ENCODE measurements at places on chromosomes 7 and 10. TPM values are rescaled to one million over a fixed set of nuclear protein-coding genes. Genes with fewer than 3 reads are reported as not detected.

MCM10 gene
- 31.3 TPM for total RNA-seq

DNA sequence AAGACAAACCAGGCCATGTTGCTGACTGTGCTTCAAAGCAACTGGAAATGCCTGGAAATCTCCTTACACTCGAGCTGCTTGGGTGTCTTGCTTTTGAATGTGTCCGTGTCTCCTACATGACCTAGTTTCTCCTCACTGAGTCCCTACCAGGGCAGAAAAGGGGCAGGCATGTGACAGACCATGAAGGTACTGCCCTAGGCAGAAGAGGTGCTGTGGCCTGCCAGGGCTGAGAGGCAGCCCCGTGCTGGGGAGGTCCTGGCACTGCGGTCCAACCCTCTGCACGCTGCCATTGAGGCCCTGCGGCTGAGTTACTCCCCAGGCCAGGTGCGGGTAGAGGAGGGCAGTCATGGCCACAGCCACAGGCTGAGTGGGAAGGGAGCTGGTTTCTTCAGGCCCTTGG is 159.3 kb downstream of the LYZL1 start:
- DNase-seq: no peak

DNA sequence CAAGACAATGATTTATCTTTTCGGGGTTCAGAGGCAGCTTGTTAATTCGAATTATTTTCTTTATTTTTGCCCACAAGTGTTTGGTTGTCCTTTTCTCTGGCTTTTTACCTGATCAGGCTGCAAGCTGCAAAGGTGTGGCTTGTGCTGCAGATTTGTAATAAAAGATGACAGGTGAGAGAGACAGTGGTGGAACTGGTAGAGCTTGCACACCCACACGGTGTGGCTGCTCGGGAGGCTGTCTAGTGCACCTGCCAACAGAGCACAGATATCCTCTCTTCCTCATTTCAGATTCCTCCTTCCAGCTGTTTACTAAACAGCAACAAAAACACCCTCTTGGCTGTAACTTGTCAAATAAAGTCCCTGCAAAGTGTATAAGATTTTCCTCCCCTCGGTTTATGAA is 9.2 kb downstream of the GJD4 start:
- DNase-seq: no peak

DNA sequence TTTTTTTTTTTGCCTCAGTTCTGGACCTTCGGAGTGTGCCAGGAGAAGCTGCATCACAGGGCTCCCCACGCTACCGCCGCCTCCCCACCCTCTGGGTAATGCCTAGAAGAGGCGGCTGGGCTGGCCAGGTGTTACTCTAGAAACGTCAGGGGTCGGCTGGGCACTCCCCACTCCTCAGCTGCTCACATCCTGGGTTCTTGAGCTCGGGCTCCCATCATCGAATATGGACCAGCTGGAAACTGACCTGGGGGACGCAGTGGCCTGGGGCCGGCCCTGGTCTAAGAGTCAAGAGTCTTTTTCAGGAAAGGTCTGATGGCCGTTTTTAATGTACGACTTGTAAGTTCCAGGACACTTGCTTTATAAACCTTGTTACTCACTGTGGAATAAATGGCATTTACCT is 326.5 kb downstream of the WDR37 start:
- DNase-seq: no peak

- DNase-seq: no peak
These were observed 144.5 kb downstream of the PTPRN2 start for GRCh38 chr7:158443014-158443687.

DNA sequence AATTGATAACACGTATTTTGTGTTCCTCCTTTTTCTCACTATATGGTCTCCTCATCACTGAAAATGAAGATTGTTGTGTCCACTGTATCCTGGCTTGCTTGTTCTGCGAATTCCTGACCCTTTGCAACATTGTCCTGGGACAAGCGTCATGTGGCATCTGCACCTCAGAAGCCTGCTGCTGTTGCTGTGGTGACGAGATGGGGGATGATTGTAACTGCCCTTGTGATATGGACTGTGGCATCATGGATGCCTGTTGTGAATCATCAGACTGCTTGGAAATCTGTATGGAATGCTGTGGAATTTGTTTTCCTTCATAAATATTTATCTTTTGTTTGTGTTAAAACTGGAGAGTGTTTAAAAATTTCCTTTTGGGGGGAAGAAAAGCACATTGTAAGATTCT is 93.7 kb downstream of the MDFIC start:
- no peak for DNase-seq

DNA sequence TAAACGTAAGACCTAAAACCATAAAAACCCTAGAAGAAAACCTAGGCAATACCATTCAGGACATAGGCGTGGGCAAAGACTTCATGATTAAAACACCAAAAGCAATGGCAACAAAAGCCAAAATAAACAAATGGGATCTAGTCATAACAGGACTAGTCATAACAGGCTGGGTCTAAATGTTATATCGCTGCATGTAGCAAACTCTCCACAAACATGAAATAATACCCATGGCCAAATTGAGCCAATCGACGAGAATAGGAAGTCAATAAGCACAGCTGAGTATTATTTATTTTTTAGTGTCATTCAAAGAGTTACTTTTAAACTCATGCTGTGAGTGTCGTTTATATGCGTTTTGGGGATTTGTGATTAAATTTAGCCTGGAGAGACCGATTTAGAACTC is 225.1 kb downstream of the TFEC start:
- no peak for DNase-seq

DNA sequence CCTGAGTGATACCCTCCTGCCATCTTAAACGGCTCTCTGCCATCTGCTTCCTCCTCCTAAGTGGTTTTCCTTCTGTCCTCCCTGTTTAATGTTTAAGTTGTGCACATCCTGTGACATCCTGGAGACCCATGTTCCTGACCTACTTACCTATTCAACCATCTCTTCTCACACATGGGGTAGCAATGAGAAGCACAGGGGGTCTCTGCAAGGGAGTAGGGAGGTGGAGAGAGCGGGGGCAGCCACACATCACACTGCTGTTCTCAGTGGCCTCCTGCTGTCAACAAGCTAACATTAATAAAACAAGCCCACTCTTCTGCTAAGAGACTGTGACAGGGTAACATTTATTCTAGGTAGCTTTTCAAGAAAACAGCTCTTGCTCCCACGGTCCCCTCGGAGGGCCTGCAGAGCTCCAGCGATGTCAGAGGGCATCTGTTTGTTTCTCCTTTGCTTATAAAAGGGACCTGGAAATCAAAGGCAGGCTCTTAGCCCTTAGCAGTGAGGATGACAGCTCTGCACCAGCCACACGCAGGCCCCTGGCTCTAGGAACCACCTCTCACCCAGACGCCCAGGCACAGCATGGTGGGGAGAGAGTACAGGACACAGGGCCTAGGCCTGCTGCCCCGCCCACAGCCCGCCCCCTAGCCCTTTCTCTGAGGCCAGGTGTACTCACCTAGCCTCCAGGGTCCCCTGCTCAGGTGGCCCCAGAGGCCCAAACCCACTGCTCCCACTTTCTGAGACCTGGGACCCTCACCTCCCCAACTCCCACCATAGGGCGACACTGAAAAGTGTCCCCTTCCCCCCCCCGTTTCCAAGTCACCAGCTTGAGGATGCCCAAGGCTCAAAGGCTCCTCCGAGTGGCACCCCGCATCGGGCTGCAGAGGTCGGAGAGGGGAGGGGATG is 943 bp upstream of the SLC18A2 start:
- no peak for DNase-seq

DNA sequence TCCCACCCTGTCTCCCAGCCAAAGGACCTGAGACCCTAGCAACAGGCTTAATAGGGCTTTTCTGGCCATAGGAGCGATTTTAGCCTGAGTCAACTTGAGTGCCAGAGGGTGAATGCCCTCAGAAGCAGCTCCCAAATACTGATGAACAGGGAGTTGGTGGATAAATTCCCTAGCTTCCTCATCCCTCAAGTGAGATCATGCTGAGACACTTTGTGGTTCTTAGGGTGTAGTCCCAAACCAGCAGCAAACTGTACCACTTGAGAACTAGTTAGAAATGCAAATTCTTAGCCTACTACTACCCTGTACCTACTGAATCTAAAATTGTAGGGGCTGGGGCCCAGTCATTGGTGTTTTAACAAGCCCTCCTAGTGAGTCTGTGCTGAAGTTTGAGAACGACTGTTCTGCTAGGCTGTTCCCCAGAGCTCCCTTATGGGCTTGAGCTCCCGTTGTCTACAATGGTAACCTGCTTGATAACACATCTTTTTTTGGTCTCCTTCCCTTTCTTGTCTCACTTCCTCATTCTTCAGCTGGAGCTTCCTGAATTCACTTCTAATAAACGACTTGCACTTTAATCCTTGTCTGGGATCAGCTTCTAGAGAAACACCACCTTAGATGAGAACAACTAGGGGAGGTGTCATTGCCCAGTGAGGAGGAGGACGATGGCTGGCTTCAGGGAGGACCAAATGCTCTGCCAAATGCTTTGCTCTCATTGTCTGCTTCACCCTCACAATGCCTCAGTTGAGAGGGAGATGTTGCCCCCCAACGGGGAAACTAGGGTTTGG is 18.2 kb upstream of the CDH23 start:
- DNase-seq: no peak

DNA sequence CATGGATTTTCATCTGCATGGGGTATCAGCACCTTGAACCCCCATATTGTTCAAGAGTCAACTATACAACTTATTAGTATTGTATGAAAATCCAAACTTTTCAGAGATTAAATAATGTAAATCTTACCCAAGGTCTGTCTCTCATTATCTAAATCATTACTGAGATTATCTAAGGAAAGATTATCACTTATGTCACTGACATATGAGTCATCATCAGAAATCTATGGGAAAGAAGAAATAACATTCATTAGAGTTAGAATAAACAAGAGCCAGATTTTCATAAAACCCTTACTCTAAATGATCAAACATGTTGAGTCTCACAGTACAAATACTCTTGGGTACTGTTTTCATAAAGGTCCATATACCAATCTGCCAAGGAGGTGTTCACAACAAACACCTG is 83.3 kb upstream of the GSDME start:
- DNase-seq: no peak

Measured in HepG2 (cell line).